IMR-90 (cell line): ENCODE measurements at places on chromosomes 13 and 19. TPM values are rescaled to one million over a fixed set of nuclear protein-coding genes. Genes with fewer than 3 reads are reported as not detected.

DNA sequence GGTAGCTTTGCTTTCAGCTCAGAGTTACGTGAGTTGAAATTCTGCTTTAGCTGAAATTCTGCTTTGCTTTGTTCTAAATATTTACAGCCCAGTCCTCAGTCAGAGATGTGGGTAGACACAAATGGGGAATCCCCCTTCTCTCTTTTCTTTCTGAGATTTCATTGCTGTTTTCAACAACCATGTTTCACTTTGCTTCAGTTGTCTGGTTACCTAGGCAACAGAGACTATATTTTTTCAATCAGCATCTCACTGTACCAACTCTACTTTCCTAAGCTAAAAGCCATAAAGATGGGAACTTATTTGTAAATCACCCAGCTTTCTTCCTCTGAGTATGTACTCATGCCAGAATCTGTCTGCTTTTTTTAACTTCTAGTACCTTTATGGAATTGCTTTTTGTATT, 509.0 kb downstream of the OLFM4 start:
- H3K27me3 ChIP-seq: no peaks in the 10 kb centered on the region
- no peak overlapping the region for H3K27ac ChIP-seq
- DNase-seq: no peak

FGF22 gene
- not detected in 2 replicates for total RNA-seq

GRCh38 chr13:113862931-113863523, 849 bp downstream of the GAS6 start:
- no peak for DNase-seq
- H3K27ac ChIP-seq: peak overlapping the region; percentile 97
- no peaks in the 10 kb centered on the region for H3K27me3 ChIP-seq
- peaks cover 25% of the 10 kb centered on the region for H3K4me1 ChIP-seq
- H3K4me3 ChIP-seq: peak overlapping the region; percentile 93
- peaks cover 21% of the 10 kb centered on the region for H3K36me3 ChIP-seq

DNA sequence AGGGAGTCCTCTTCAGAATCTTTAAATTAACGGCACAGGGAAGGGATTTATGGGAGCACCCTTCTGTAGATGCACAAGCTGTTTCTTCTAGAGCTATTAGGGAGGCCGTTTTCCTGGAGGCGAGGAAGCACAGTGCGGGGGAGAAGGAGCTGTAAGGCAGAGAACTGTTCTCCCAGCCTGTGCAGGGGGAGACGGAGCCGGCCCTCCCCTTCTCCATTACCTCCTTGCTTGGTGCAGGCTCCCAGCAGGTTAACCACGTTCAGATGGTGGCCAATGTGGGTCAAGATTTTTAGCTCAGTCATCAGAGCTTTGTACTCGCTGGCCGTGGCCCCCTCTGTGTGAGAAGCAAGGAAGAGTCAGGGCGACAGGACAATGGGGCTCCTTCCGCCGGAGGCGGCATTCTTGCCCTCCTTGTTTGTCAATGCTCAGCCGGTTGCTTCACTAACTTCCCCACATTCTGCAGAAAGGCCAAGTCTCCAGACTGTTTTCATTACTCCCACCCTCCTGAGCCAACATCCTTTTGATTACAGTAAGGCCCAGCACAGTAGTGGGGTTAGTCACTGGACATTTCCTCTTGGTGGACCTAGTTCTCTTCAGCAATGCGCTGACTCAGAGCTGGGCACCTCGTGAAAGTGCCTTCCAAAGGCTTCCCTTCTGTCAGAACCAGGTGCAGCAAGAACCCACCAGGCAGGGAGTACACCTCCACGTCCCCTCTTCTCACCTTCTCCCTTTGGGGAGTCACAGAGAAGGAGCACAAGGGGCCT, 165.4 kb downstream of the FLT1 start:
- H3K27ac ChIP-seq: peak overlapping the region; percentile 57
- H3K4me3 ChIP-seq: no peak overlapping the region
- no peaks in the 10 kb centered on the region for H3K27me3 ChIP-seq
- peaks cover 12% of the 10 kb centered on the region for H3K4me1 ChIP-seq
- H3K36me3 ChIP-seq: no peaks in the 10 kb centered on the region
